ENCODE measurements at places on chromosomes 7 and 10. TPM values are rescaled to one million over a fixed set of nuclear protein-coding genes. Genes with fewer than 3 reads are reported as not detected.

- peak; percentile 64 for DNase-seq
Measured at GRCh38 chr7:157684157-157684908, 347.5 kb downstream of the DNAJB6 start.

GRCh38 chr7:18796216-18796615, 300.7 kb downstream of the HDAC9 start:
- DNase-seq: no peak

DNA sequence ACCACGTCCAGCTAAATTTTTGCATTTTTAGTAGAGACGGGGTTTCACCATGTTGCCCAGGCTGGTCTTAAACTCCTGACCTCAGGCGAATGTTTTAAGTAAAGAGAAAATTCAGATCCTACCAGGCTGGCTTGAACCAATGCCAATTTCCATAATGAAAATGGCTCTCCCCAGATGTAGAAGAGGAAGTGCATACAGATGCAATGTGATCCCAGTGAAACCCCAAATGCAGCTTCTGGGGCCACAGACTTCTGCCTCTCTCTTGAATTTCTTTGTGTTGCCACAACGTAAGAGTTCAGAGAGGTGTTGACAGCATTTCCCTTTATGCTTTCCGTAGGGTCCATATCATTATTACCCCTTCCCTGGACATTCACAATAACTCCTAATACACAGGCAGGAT, 29.6 kb upstream of the GOT1 start:
- no peak for DNase-seq

- DNase-seq: peak; percentile 38
Measured at GRCh38 chr10:27659786-27660185, 85.8 kb downstream of the MKX start.

GRCh38 chr10:91251430-91252056, 31.1 kb downstream of the PCGF5 start:
- peak; percentile 37 for DNase-seq

GRCh38 chr7:4071370-4072058, 610.6 kb upstream of the FOXK1 start:
- DNase-seq: no peak

GRCh38 chr10:58278274-58278961, 9.5 kb downstream of the CISD1 start:
- no peak for DNase-seq

- DNase-seq: no peak
Measured at GRCh38 chr7:138346975-138347374, 113.1 kb upstream of the TRIM24 start.

- no peak for DNase-seq
Measured at GRCh38 chr10:77207828-77208185, 429.8 kb downstream of the KCNMA1 start.

The PPP1R17 gene
- not detected for total RNA-seq

The NRG3 gene
- not detected for total RNA-seq

The CYP3A4 gene
- 0.11 TPM for total RNA-seq

Data from Daoy (cell line).